ENCODE measurements at places on chromosomes 1 and 21.

DNA sequence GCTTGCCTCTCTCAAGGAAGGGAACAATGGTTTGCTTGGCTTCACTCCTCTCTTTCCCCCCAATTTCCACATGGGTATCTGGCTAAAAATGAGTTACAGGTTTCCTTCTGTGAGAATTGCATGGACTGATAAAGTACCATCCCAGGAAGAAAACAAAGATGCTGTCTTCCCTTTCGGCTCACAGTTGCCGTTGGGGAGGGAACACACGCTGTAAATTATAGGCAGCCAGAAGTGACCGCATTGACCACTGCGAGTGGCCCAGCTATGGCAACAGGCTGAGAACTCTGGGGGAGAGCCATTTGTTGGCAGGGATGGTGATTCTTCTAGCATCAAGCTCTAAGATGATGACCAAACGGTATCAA lies 2.9 kb downstream of the RUNX1 start:
- no peak for DNase-seq

GRCh38 chr1:62355095-62355494 lies 35.9 kb upstream of the KANK4 start:
- DNase-seq: no peak

DNA sequence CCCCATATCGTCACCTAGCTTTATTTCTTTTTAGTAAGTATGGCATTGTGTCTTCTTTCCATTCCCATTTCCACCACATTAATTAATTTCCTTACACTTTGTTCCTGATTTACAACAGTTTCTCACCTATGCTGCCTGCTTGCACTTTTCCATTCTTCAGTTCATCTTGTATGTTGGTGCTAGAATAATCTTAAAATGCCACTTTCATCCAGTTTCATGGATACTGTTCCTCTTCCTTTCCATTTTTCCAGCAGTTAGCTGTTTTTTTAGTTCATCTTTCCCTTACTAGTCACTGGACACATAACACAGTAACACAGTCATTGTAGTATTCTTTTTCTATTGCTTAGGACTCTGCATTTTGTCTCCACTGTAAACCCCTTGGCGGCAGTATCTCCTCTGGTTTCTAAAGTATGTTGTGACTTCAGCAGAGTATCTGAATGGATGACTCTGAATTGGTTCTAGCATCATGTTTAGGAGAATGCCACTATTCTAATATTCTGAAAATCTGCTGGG lies 2.1 kb downstream of the CDC7 start:
- DNase-seq: no peak

GRCh38 chr1:219837274-219837993 lies 90.9 kb downstream of the SLC30A10 start:
- no peak for DNase-seq

DNA sequence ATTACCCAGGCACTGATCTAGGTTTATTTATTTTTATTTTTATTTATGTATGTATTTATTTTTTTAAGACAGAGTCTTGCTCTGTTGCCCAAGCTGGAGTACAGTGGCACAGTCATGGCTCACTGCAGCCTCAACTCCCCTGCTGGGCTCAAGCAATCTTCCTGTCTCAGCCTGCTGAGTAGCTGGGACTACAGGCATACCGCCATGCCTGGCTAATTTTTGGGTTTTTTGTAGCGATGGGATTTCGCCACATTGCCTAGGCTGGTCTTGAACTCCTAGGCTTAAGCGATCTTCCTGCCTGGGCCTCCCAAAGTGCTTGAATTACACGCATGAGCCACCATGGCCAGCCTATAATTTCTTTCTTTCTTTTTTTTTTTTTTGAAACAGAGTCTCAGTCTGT lies 9.4 kb downstream of the PHACTR4 start:
- DNase-seq: no peak

GRCh38 chr1:218301217-218301616 lies 16.1 kb downstream of the RRP15 start:
- no peak for DNase-seq

DNA sequence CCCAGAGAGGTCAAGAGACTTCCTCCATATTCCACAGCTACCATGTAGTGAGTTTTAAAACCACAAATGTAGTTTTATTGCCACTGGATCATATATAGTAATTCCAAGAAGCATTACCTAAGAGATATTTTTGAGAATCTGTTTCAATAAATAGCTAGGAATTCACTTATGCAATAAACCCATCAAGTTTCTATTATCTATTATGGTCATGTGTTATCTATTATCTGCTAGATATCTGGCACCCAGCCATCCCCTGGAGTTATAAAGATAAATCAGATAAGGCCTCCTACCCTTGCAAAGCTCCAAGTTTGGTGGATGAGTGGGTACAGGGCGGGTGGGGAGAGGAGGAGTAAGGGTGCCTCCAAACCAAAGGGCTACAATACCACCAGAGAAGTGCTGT lies 10.3 kb upstream of the VWA5B1 start:
- no peak for DNase-seq

DNA sequence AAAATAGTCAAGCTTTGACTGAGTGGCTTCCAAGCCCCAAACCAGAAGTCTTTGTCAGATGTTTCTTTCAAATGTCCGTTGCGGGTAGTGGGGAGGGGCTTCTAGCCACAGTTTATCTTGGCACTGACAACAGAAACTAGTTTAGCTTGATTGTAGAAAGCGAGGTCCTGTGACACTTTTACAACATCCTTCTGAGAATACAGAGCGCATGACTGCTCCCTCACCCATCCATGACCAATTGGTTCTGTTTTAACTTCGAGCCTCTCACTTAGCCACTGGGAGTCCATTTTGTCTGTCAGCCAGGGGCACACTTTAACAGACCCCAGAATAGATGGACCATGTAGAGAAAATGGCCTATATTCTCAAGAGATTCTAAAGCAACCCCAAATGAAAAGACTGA lies 199.2 kb upstream of the ST6GALNAC5 start:
- no peak for DNase-seq

DNA sequence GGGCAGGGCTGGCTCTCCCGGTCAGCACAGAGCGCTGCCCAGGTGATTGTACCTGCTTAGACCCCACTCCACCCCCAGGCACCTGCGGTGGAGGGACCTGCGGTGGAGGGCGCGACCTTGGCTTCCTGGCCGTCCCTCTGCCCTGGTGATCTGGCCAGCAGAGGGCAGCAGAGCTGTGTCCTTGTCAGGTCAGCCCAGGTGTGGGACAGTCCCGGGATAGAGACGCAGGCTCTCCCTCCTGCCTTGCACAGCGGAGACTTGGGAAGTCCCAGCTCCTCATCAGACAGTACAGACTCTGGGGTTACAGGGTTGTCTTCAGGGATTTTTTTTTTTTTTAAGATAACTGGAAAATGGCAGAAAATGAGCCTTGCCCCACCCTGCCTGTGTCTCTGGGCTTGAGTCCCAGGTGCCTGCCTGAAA lies 10.0 kb downstream of the SLX9 start:
- DNase-seq: peak; percentile 68

DNA sequence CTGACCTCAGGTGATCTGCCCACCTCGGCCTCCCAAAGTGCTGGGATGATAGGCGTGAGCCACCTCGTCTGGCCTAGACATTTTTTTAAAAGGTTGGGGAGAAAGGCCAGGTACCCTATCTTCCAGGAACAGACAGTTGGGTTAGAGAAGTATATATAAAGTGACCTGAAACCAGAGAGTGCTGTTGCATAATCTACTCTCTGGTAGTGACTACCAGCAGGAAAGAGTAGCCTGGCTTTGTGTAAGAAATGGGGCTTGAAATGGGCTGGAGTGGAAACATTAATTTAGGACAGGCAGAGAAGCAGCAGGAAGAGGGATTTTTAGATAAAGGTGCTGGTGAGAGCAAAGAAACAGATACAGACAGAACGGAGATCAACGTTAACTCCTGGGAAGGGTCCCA lies 125.8 kb upstream of the HOOK1 start:
- no peak for DNase-seq

DNA sequence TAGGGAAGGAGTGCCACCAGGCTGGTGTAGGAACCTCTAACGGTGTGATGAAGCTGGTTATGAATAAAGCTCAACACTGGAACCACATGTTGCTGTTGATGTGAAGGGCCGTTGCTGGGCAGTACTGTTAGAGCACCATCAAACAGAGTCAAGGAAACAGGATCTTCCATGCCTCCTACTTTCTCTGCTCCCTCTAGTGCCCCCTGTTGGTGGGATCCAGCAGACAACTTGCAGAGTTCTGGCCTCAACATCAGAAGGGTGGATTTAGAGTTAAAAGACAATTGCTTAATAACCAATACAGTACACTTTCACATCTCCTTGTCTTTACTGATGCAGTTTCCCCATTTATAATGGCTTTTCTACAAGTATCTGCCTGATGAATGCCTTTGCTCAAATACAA lies 336.4 kb downstream of the NTNG1 start:
- no peak for DNase-seq

DNA sequence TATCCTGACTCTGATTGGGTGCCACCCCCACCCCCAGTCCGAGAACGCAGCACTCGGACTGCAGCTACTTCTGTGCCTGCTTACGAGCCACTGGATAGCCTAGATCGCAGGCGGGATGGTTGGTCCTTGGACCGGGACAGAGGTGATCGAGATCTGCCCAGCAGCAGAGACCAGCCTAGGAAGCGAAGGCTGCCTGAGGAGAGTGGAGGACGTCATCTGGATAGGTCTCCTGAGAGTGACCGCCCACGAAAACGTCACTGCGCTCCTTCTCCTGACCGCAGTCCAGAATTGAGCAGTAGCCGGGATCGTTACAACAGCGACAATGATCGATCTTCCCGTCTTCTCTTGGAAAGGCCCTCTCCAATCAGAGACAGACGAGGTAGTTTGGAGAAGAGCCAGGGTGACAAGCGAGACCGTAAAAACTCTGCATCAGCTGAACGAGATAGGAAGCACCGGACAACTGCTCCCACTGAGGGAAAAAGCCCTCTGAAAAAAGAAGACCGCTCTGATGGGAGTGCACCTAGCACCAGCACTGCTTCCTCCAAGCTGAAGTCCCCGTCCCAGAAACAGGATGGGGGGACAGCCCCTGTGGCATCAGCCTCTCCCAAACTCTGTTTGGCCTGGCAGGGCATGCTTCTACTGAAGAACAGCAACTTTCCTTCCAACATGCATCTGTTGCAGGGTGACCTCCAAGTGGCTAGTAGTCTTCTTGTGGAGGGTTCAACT lies 2.1 kb downstream of the RBM15 start:
- DNase-seq: no peak

GRCh38 chr1:157597959-157598667 lies at the start of gene FCRL4:
Gene FCRL4 (minus strand): TSS chr1:157598085. CDS start chr1:157597944, 141 bp downstream.
- DNase-seq: no peak

DNA sequence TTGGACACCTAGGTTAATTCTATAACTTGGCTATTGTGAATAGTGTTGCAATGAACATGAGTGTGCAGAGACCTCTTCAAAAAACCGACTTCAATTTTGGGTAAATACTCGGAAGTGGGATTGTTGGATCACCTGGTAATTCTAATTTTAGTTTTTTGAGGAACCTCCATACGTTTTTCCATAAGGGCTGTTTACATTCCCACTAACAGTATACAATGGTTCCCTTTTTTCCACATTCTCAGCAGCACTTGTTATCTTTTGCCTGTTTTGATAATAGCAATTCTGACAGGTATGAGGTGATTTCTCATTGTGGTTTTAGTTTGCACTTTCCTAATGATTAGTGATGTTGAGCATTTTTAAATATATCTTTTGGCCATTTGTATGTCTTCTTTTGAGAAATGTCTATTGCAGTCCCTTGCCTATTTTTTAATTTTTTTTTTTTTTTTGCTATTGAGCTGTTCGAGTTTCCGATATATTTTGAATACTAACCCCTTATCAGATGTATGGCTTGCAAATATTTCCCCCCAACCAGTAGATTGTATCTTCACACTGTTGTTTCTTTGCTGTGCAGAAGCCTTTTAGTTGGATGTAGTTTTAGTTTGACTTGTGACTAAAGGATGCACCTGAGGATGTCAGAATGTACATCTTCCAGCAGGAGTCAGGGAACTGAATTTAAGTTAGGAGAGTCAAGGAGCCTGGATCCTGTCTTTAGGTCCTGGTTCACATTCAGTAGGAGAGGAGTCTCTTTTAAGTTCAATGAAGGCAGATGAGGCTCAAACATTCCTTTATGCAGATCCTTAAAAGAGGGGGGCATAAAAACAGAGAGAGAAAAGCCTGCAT lies 120.0 kb downstream of the S1PR1 start:
- no peak for DNase-seq

DNA sequence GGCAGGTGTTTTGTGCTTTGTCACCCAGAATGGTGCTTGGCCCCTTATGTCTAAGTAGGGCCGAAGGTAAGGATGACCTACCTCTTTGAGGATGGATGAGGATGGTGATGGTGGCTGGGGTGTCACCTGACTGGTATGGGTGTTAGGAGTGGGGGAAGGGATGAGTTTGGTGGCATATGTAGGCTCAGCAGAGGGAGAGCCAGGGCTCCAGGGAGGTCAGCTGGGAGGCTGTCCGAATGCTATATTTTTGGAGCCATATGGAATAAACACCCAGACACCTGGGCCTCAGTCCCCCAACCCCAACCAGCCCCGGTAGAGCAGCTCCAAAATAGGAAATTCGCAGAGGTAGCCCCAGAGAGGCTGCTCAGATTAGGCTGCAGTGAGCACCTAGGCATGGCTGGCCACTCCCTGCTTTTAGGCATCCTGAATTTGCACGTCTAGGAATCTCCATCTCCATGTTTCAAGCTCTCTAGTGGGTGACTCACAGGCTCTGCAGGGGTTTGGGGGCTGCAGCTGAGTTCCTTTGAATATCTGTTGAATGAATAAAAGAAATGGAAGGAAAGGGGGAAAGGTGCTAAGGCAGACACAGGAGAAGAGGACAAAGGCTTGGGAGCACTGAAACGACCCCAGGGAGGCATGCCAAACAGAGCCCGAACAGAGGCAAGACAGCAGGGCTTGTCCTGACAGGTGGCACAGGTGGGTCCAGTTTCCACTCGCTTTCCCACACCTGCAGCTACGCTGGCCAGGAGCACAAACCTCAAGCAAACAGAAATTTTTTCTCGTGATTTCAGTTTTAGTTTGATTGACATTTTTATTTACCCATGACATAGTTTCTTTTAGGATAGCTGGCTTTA lies 135.3 kb upstream of the EDN2 start:
- no peak for DNase-seq

GRCh38 chr1:62436039-62436465 lies 797 bp upstream of the USP1 start:
- peak; percentile 95 for DNase-seq

- DNase-seq: no peak
Measured at GRCh38 chr1:215181518-215181917, 99.0 kb downstream of the KCNK2 start.

DNA sequence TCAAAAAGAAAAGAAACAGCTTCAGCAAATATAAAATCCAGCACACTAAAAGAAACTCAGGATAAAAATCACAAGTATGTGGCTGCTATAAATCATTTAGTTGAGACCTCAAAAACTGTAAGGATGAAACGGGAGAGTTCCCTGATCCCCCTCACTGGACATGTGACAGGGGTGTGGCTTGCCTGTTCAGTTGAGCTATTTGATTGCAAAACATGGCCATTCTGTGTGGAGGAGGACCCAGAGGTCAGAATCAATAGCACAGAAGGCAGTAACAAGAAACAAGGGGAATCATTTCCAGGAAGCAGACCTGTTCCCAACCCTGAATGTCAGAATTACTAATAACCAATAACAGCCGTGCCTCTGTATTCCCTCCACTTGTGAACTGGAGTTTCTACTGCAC lies 27.9 kb downstream of the RBM11 start:
- DNase-seq: no peak

- no peak for DNase-seq
Measured at GRCh38 chr1:229485318-229485717, 22.8 kb downstream of the NUP133 start.

All from activated CD4-positive, CD25-positive, alpha-beta regulatory T cell treated with anti-CD3 and anti-CD28 coated beads, Interleukin-2, amount 50 U/mL, for 16 hours (primary cell).